Ascending aorta (tissue), 2 donors: ENCODE measurements at places on chromosomes 7 and 10. TPM values are rescaled to one million over a fixed set of nuclear protein-coding genes. Genes with fewer than 3 reads are reported as not detected.

BICC1 gene
- total RNA-seq = 9.3 TPM

ANKRD61 gene
- not detected for total RNA-seq

NODAL gene
- not detected for total RNA-seq

SLC13A1 gene
- not detected for total RNA-seq

C10orf105 gene
- not detected for total RNA-seq

FAM204A gene
- 12.5 TPM for total RNA-seq

CC2D2B gene
- 3.9 TPM for total RNA-seq

ATOH7 gene
- total RNA-seq = not detected

AMZ1 gene
- not detected for total RNA-seq

GRCh38 chr10:30151581-30152389 lies 92.4 kb upstream of the JCAD start:
- peak; percentile 45 for DNase-seq
- H3K36me3 ChIP-seq = no peaks in the 10 kb centered on the region
- no peak overlapping the region for H3K27ac ChIP-seq

DNA sequence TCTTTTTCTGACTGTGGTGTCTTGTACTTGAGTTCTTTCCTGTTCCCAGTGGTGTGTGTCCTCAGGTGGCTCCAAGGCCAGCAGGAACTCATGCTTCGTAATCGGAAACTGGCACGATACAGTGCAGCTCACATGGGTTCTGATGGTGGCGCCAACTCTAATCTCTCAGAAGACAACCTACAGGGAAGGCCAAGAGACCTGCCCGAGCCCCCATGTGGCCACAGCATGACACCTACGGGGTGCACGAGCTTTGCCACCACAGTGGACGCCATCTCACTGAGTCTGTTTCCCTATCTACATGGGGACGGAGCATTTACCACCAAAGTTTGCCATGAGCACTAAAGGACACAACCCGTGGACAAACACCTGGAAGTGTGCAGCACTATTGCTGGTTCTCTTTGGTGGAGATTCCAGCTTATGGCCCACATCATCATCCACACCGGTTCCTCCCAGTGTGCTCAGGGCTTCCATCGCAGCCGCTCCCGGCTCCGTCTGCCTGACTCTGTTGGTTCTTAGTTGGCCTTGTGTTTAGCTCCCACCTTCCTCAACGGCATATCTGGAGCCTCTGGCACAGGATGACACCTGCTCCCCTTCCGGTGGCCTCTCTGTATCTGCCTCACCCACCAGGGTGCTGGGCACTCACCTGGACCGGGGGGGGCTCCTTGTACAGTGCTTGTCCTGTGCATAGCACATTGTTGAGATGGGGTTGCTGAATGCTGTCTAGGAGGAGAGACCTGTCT lies 586.6 kb upstream of the MKI67 start:
- no peak overlapping the region for H3K27ac ChIP-seq
- no peaks in the 10 kb centered on the region for H3K27me3 ChIP-seq
- no peak for DNase-seq
- H3K4me1 ChIP-seq = no peaks in the 10 kb centered on the region

GRCh38 chr7:15560968-15561367 lies 847 bp downstream of the AGMO start:
- no peaks in the 10 kb centered on the region for H3K36me3 ChIP-seq
- peak overlapping the region; percentile 63 for H3K27ac ChIP-seq
- H3K4me3 ChIP-seq = no peak overlapping the region
- DNase-seq = no peak

GRCh38 chr7:91468256-91468655 lies 204.0 kb downstream of the FZD1 start:
- H3K4me3 ChIP-seq = no peak overlapping the region
- no peaks in the 10 kb centered on the region for H3K27me3 ChIP-seq
- no peaks in the 10 kb centered on the region for H3K4me1 ChIP-seq
- DNase-seq = no peak
- H3K27ac ChIP-seq = no peak overlapping the region

GRCh38 chr10:25257646-25258045 lies 82.8 kb downstream of the GPR158 start:
- H3K4me1 ChIP-seq = no peaks in the 10 kb centered on the region
- no peak overlapping the region for H3K27ac ChIP-seq
- H3K27me3 ChIP-seq = no peaks in the 10 kb centered on the region
- H3K4me3 ChIP-seq = no peak overlapping the region
- H3K36me3 ChIP-seq = no peaks in the 10 kb centered on the region

DNA sequence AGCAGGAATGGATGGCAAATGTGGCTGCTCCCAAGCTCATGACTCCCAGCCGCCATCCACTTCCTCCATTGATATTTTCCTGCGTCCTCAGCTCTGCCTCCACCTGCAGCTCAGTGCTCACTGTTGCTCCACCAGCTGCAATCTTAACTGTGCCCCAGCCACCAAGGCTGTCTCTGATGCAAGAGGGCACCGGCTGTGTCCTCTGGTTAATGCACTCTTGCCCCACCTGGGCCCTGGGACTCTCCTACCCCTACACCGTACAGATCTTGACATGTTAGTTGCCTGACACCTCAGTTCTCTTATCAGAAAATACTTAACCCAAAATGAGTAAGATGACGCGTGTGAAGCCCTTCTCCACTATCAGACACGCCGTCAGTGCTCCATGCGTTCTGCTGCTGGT lies 45.5 kb upstream of the GPR26 start:
- H3K4me3 ChIP-seq = no peak overlapping the region
- H3K27ac ChIP-seq = no peak overlapping the region
- no peaks in the 10 kb centered on the region for H3K27me3 ChIP-seq
- DNase-seq = no peak

GRCh38 chr10:4648999-4649398 lies 177.0 kb upstream of the AKR1E2 start:
- no peak for DNase-seq
- H3K27me3 ChIP-seq = no peaks in the 10 kb centered on the region
- H3K4me3 ChIP-seq = no peak overlapping the region
- H3K27ac ChIP-seq = peak overlapping the region; percentile 61
- no peaks in the 10 kb centered on the region for H3K36me3 ChIP-seq
- H3K4me1 ChIP-seq = peaks cover 5% of the 10 kb centered on the region

- no peak overlapping the region for H3K4me3 ChIP-seq
- H3K36me3 ChIP-seq = no peaks in the 10 kb centered on the region
- H3K27me3 ChIP-seq = no peaks in the 10 kb centered on the region
- DNase-seq = no peak
- no peaks in the 10 kb centered on the region for H3K4me1 ChIP-seq
Measured at GRCh38 chr10:60206735-60207134, 182.9 kb downstream of the ANK3 start.

DNA sequence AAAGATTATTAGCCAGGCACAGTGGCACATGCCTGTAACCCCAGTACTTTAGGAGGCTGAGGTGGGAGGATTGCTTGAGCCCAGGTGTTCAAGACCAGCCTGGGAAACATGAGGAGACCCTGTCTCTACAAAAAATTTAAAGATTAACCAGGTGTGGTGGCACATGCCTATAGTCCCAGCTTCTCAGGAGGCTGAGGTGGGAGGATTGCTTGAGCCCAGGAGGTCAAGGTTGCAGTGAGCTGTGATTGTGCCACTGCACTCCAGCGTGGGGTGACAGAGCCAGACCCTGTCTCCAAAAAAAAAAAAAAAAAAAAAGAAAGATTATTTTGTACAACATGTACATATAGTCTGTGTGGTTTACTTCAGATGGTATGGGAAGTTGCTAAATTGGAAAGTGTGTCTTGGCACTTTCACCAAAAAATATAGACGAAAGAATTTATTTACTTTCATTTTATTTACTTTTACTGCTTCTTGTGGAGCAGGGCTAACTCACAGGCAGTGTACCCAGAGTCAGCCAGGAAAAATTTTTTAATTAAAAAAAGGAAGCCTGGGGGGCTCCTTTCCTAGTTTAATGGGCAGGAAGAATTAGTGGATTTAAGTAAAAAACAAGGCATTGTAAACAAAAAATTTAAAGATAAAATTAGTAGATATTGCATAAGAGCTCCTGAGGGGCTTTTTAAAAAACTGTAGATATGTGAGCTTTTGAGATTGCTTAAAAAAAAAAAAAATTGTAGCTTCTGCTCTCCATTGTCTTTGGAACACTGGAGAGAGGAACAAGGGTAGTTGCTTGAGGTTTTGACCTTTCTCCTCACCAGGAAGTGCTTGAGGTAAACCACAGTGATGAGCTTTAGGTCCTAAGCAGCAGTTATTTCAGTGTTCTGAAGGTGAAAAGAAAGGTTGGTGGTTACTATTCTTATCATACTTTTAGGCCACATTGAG lies 44.6 kb upstream of the VDAC2 start:
- DNase-seq = no peak
- no peak overlapping the region for H3K27ac ChIP-seq
- H3K4me1 ChIP-seq = peaks cover 2% of the 10 kb centered on the region

DNA sequence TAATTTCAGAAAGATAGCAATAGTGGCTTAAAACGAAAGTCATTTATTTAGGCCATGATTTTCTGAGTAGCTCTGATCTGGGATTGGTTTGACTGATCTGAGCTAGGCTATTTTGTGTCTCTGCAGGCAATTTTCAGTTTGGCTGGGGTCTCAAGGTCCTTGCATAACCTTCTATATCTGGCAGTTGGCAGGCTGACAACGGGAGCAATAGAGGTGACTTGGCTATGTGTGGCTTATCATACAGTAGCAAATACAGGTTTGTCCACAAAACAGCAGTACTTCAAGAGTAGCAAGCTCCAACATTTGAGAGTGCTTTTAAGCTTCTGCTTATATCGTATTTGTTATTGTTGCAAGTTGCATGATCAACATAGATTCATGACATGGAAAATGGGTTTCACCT lies 1167.3 kb upstream of the CELF2 start:
- no peaks in the 10 kb centered on the region for H3K4me1 ChIP-seq
- no peak overlapping the region for H3K4me3 ChIP-seq
- no peak overlapping the region for H3K27ac ChIP-seq
- no peak for DNase-seq

- DNase-seq = no peak
- H3K4me1 ChIP-seq = no peaks in the 10 kb centered on the region
- H3K4me3 ChIP-seq = no peak overlapping the region
- H3K27ac ChIP-seq = no peak overlapping the region
Measured at GRCh38 chr7:129807863-129808262, 144.9 kb downstream of the UBE2H start.

GRCh38 chr10:75209086-75209920 lies 1.3 kb upstream of the VDAC2 start:
- H3K4me3 ChIP-seq = peak overlapping the region; percentile 84
- peaks cover 20% of the 10 kb centered on the region for H3K36me3 ChIP-seq
- peak overlapping the region; percentile 100 for H3K27ac ChIP-seq
- no peak for DNase-seq
- H3K4me1 ChIP-seq = peaks cover 10% of the 10 kb centered on the region
- H3K27me3 ChIP-seq = no peaks in the 10 kb centered on the region

DNA sequence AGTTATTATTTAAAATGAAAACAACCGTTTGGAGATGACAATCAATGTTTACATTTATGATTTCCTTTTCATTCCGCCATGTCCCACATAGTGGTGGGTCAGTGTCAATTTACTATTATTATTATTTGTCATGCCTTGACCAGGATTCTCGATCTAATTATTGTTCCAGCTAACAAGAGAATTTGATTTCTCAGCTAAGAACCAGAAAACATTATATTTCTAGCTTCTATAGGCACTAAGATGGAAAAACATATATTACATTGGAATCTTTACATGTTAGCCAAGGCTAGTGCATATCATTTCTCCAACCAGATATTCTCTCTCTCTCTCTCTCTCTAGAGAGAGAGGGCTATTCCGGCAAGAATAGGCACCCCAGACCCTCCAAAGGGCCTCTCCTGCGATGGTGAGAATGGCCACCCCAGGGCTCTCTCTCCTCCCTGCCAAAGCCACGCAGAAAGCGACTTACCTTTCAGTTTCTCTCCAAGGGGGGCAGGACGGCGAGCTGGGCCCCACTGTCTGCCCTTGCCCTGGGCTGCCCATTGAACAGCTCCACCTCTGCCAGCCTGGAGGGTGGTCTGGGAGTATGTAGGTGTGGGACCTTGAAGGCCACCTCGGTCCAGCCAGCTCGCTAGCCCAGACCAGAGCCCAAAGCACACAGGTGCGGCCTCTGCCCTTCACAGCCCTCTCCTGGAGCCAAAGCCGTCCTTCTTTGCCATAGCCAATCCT lies 2.4 kb downstream of the HOXA3 start:
- peak overlapping the region; percentile 83 for H3K27ac ChIP-seq
- peaks cover 5% of the 10 kb centered on the region for H3K36me3 ChIP-seq
- no peaks in the 10 kb centered on the region for H3K27me3 ChIP-seq
- H3K4me1 ChIP-seq = peaks cover 31% of the 10 kb centered on the region
- H3K4me3 ChIP-seq = peak overlapping the region; percentile 68

GRCh38 chr7:98212532-98213041 lies 1.3 kb downstream of the BHLHA15 start:
- H3K36me3 ChIP-seq = peaks cover 9% of the 10 kb centered on the region
- H3K27me3 ChIP-seq = no peaks in the 10 kb centered on the region
- no peaks in the 10 kb centered on the region for H3K4me1 ChIP-seq

DNA sequence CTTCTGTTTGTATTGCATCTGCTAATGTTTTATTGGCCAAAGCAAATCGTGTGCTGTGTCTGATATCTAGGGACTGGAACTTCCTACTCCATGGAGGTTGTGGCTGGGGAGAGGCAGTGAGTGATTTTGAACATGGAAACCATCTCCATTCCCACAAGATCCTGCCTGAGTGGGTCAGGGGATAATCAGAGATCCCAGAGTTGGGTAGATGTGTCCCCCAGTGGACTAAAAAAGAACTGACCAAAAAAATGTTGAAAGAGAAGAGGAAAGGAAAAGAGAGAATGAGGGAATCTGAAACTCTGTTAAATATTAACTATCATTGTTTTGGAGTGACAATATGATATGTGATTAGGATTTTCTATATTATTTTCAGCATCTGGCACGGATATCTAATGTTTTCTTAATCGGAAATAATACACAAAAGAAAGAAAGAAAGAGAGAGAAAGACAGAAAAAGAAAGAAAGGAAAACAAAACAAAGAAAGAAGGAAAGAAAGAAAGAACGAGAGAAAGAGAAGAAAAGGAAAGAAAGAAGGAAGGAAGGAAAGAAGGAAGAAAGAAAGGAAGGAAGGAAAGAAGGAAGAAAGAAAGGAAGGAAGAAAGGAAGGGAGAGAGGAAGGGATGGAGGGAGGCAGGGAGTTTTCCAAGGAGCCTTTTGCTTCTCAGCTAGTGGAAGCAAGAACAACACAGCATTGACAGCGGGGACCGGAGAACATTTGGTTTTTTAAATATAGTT lies 638.5 kb downstream of the CCSER2 start:
- H3K27me3 ChIP-seq = no peaks in the 10 kb centered on the region
- no peaks in the 10 kb centered on the region for H3K4me1 ChIP-seq
- no peaks in the 10 kb centered on the region for H3K36me3 ChIP-seq
- DNase-seq = no peak
- H3K4me3 ChIP-seq = no peak overlapping the region

- no peak for DNase-seq
- no peaks in the 10 kb centered on the region for H3K36me3 ChIP-seq
- H3K27me3 ChIP-seq = no peaks in the 10 kb centered on the region
- no peaks in the 10 kb centered on the region for H3K4me1 ChIP-seq
Measured at GRCh38 chr7:126533715-126534114, 719.0 kb downstream of the GRM8 start.
